ENCODE measurements at places on chromosomes 6 and 20. TPM values are rescaled to one million over a fixed set of nuclear protein-coding genes. Genes with fewer than 3 reads are reported as not detected.
A peak's percentile ranks its signal among the peaks of the same experiment; 100 is the strongest.

GRCh38 chr6:155147958-155148663, 115.7 kb upstream of the CLDN20 start:
- H3K4me1 ChIP-seq = peaks cover 15% of the 10 kb centered on the region
- no peak overlapping the region for H3K4me3 ChIP-seq
- DNase-seq = no peak
- H3K27me3 ChIP-seq = no peaks in the 10 kb centered on the region
- H3K27ac ChIP-seq = 0 out of 2 replicates have a peak overlapping the region, but pooled peaks have one; percentile 20

DNA sequence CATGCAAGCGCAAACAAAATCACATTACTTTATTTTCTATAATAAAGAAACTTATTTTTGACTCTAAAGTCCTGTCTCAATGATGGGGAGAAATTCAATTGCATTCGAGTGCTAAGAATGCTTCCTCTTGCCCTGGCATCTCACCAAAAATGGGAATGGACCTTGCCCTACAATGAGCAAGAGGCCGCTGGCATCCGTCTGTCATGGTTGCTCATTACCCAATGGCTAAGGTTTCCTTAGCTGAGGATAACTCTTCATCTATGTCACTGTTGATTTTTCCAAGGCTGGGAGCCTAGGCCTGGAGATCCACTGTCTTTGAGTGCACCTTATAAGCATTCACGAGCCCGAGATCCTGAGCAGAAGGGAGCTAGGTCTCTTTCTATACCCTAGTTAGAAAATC, 471.3 kb upstream of the NRSN1 start:
- no peak overlapping the region for H3K4me3 ChIP-seq
- DNase-seq = no peak

- DNase-seq = no peak
- H3K27ac ChIP-seq = no peak overlapping the region
- H3K4me1 ChIP-seq = no peaks in the 10 kb centered on the region
- H3K27me3 ChIP-seq = peaks cover 20% of the 10 kb centered on the region
Observed at GRCh38 chr20:33273117-33273851, 9.7 kb upstream of the BPIFB1 start.

- peak overlapping the region; percentile 71 for H3K27ac ChIP-seq
- no peaks in the 10 kb centered on the region for H3K27me3 ChIP-seq
- peaks cover 15% of the 10 kb centered on the region for H3K4me1 ChIP-seq
- peak; percentile 89 for DNase-seq
- no peaks in the 10 kb centered on the region for H3K36me3 ChIP-seq
- H3K4me3 ChIP-seq = no peak overlapping the region
Observed at GRCh38 chr6:32886681-32887383, 32.8 kb downstream of the PSMB9 start.

DNA sequence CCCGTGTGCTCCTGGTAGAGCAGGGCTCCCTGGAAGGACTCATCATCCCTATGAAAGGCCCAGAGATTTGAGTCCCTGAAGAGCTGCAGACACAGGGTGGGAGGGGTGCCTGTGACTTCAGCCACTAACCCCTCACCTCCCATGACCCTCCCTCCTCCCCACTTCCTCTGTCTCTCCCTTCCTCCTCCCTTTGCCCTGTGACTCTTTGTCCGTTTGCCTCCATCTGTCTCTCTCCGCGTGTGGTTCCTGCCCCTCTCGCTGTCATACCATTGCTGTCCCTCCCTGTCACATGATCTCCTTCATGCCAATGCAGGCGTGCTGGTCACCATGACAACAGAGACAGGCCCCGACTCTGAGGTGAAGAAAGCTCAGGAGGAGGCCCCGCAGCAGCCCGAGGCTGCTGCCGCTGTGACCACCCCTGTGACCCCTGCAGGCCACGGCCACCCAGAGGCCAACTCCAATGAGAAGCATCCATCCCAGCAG, 19.0 kb downstream of the EPB41L1 start:
- no peaks in the 10 kb centered on the region for H3K27me3 ChIP-seq
- DNase-seq = peak; percentile 13
- H3K4me3 ChIP-seq = no peak overlapping the region
- peaks cover 9% of the 10 kb centered on the region for H3K4me1 ChIP-seq

DNA sequence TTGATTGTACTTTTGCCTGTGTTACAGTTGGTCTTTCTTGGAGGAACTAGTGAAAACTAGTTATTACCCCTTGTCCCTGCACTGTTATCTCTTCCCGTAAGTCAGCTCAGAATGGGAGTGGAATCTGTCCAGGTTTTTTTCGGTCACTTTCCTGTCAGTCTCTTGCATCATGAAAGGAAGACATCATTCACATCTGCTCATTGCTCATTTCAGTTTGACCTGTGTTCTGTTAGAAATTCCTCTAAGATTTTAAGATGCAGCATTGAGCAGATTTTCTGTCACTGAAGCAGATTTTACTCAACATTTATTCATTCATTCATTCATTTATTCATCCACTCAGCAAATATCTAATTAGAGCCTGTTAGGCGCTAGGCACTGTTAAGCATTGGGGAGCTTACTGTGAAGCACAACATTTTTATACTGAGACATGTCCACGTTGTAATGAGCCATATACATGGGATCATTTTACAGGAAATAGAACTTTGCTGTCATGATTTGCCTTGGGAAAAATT, 33.1 kb upstream of the HINT3 start:
- peaks cover 2% of the 10 kb centered on the region for H3K4me1 ChIP-seq
- H3K36me3 ChIP-seq = peaks cover 26% of the 10 kb centered on the region
- H3K27me3 ChIP-seq = no peaks in the 10 kb centered on the region
- H3K27ac ChIP-seq = no peak overlapping the region

Gene CENPB
- 45.7 TPM for polyA plus RNA-seq

- DNase-seq = no peak
- no peaks in the 10 kb centered on the region for H3K4me1 ChIP-seq
- no peak overlapping the region for H3K4me3 ChIP-seq
- H3K27me3 ChIP-seq = peaks cover 60% of the 10 kb centered on the region
Observed at GRCh38 chr6:28776269-28777146, 147.3 kb downstream of the TRIM27 start.

Gene FAXC
- polyA plus RNA-seq = 3.4 TPM

GRCh38 chr6:165811512-165811911, 148.5 kb upstream of the PDE10A start:
- no peaks in the 10 kb centered on the region for H3K4me1 ChIP-seq
- 0 out of 2 replicates have a peak, but pooled peaks cover 2% of the 10 kb centered on the region for H3K27me3 ChIP-seq
- H3K4me3 ChIP-seq = no peak overlapping the region

DNA sequence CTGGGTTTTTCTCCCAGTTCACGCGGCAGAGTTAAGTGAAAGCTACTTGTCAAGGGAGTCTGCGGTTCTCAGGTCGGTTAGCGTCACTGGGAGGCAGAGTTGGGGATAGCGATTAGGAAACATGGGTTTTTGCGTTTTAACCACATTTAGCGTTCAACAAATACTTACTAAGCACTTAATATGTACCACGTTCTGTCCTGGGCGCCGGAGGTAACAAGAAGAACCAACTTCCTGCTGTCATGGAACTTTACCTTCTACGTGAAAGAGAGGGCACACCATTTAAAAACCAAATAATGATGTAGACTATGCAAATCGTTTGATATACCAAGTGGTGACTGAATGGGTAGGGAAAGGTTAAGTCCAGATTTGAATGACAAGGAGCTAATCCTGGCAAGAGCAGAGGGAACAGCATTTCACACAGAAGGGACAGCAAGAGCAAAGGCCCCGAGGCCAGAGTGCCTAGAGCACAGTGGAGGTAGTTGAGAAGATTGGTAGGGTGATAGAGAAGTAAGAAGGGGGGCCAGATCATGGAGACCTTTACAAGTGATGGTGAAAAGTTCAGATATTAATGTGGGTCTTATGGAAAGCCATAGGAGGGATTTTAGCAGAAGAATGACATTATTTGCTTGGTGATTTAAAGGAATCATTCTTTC, 744 bp downstream of the RIOK1 start:
- H3K27me3 ChIP-seq = no peaks in the 10 kb centered on the region
- no peaks in the 10 kb centered on the region for H3K4me1 ChIP-seq
- H3K4me3 ChIP-seq = peak overlapping the region; percentile 67

GRCh38 chr6:170493354-170493753, 59.8 kb downstream of the PSMB1 start:
- H3K27ac ChIP-seq = no peak overlapping the region
- H3K27me3 ChIP-seq = peaks cover 8% of the 10 kb centered on the region
- no peaks in the 10 kb centered on the region for H3K36me3 ChIP-seq
- no peak for DNase-seq

DNA sequence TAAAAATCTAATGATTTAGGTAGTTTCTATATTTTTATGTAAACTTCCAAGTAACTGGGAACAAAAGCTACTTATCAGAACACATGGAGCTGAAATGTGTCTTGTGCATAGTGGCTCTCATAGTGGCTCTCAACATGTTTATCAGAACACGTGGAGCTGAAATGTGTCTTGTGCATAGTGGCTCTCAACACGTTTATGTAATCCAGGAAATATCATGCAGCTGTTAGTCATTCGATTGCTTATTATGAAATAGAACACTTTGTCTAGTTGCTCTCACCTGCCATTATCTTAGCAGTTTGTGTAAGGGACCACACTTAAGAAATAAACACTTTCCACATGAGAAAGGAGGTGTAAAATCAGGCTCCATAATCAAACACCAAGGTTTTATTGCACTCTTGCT, 119.2 kb upstream of the ASCC3 start:
- H3K36me3 ChIP-seq = no peaks in the 10 kb centered on the region
- no peaks in the 10 kb centered on the region for H3K4me1 ChIP-seq
- H3K4me3 ChIP-seq = no peak overlapping the region
- no peak overlapping the region for H3K27ac ChIP-seq
- DNase-seq = no peak

Gene BPIFB4
- not detected for polyA plus RNA-seq

Gene OTOR
- polyA plus RNA-seq = not detected

Gene LST1
- not detected for polyA plus RNA-seq

GRCh38 chr6:48315051-48315719, 204.2 kb upstream of the PTCHD4 start:
- DNase-seq = no peak
- no peak overlapping the region for H3K27ac ChIP-seq
- H3K27me3 ChIP-seq = no peaks in the 10 kb centered on the region
- H3K36me3 ChIP-seq = no peaks in the 10 kb centered on the region
- no peak overlapping the region for H3K4me3 ChIP-seq

GRCh38 chr6:134007077-134007476, 45.3 kb downstream of the SLC2A12 start:
- DNase-seq = no peak
- H3K27ac ChIP-seq = no peak overlapping the region
- H3K27me3 ChIP-seq = no peaks in the 10 kb centered on the region
- H3K4me1 ChIP-seq = peaks cover 7% of the 10 kb centered on the region

DNA sequence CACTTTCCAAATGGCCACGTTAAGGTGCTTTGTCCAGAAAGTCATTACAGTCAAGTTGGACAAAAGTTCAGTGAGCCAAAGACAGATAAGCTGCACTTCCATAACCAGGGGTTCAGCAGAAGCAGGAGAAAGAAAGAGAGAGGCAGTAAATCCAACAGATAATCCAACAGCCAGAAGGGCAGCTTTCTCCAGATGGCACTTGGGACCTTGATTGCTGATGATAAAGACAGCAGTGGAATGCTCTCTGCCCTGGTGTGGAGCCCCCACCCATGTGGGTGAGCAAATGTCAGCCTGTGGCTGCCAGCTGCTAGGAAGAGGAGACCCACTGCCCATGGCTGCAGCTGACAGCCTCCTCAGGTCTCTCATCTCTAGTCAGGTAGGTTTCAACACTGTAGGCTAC, 18.7 kb upstream of the NRSN1 start:
- H3K4me3 ChIP-seq = no peak overlapping the region
- no peaks in the 10 kb centered on the region for H3K27me3 ChIP-seq
- DNase-seq = no peak
- no peaks in the 10 kb centered on the region for H3K4me1 ChIP-seq
- H3K36me3 ChIP-seq = no peaks in the 10 kb centered on the region

GRCh38 chr20:50659975-50660670, 31.2 kb downstream of the RIPOR3 start:
- no peaks in the 10 kb centered on the region for H3K36me3 ChIP-seq
- no peak for DNase-seq
- H3K27ac ChIP-seq = peak overlapping the region; percentile 1
- H3K4me3 ChIP-seq = no peak overlapping the region
- peaks cover 13% of the 10 kb centered on the region for H3K4me1 ChIP-seq

DNA sequence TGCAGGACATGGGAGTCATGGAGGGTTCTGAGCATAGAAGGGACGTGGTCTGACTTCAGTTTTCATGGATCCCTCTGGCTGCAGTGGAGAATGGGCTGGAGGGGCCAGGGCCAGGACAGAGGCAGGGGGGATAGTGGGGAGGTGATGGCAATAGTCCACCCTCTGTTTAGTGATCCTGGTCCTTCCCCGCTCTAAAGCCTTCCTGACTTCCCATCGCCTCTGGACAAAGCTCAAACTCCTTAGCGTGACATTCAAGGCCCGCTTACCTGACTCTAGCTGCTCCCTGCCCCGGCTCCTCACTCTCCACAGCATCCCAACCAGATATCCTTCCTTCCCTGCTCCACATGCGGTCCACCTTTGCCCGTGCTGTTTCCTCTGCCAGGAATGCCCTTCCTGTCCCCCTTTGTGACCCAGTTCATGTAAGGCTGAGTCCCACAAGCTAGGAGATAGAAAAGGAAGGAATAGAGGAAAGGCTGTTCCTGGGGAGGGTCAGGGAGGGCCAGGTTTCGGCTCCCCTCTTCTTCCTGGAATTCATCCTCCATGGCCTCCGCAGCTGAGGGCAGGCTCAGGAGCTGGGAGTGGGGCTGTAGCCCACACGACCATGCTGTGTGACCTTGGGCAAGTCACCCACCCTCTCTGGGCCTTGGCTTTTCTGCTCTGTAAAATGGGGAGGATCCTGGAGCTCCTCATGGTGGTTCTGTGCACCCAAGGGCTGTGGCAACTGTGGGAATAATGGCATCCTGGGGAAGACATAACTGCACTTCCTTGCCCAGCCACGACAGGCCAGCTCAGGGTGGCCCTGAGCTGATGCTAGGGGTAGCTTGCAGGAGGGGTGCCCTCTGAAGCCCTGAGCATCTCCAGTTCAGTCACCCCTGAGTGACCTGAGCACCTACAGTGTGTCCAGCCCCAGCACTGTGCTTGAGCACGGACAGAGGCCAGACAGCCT, 116.1 kb downstream of the CEBPB start:
- no peak overlapping the region for H3K4me3 ChIP-seq
- no peaks in the 10 kb centered on the region for H3K27me3 ChIP-seq
- no peak for DNase-seq
- no peaks in the 10 kb centered on the region for H3K36me3 ChIP-seq
- H3K27ac ChIP-seq = peak overlapping the region; percentile 91

Gene NKX2-2
- not detected for polyA plus RNA-seq

- no peak overlapping the region for H3K4me3 ChIP-seq
- H3K4me1 ChIP-seq = no peaks in the 10 kb centered on the region
- H3K27me3 ChIP-seq = no peaks in the 10 kb centered on the region
Observed at GRCh38 chr6:166841216-166841615, 115.1 kb downstream of the RNASET2 start.

Gene POPDC3
- 19.7 TPM for polyA plus RNA-seq

DNA sequence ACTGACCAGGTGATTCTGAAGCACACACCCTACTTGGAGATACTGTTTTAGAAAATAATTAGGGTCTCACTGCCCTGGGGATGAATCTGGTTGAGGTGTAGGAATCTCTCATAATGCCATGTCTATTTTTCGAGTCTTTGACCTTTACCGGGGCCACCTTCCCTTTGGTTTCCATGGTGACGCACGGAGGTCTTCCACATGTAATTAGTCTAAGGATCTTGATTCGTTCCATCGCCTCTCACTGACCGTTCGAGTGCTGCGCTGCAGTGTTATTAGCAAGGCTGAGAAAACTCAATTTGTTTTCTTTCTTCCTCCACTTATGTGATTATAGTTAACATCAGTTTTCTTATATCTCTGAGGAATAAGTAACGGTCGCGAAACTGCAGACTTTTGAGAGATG, 144.3 kb upstream of the SPACA1 start:
- no peak for DNase-seq
- no peaks in the 10 kb centered on the region for H3K4me1 ChIP-seq
- no peak overlapping the region for H3K27ac ChIP-seq
- H3K4me3 ChIP-seq = no peak overlapping the region
- peaks cover 15% of the 10 kb centered on the region for H3K27me3 ChIP-seq
- no peaks in the 10 kb centered on the region for H3K36me3 ChIP-seq

Gene PDYN
- not detected for polyA plus RNA-seq
